ENCODE measurements at places on chromosomes 4 and X. TPM values are rescaled to one million over a fixed set of nuclear protein-coding genes. Genes with fewer than 3 reads are reported as not detected.

GRCh38 chr4:3128976-3129375 is 54.5 kb downstream of the HTT start:
- DNase-seq = no peak

- DNase-seq = no peak
These were observed 339.4 kb upstream of the ZCCHC13 start for GRCh38 chrX:73964579-73964978.

GRCh38 chr4:117429061-117429460 is 343.7 kb upstream of the TRAM1L1 start:
- no peak for DNase-seq

- DNase-seq = no peak
These were observed 40.5 kb upstream of the SLC2A9 start for GRCh38 chr4:10061650-10062415.

Gene TLR1
- total RNA-seq = 2.6 TPM

DNA sequence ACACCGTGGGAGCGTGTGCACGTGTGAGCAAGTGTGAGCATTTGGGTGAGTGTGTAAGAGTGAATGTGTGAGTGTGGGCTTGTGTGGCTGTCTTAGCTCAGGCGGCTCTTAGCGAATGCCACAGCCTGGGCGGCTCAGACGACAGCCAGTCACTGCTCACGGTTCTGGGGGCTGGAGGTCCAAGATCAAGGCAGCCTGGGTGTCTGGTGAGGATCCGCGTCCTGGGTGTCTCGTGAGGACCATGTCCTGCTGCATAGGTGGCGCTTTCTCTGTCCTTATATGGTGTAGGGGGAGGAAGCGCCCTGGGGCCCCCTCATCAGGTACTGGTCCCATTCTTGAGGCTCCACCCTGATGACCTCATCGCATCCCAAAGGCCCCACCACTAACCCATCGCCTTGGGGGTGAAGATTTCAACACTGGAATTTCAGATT is 4.5 kb downstream of the DOK7 start:
- DNase-seq = no peak

DNA sequence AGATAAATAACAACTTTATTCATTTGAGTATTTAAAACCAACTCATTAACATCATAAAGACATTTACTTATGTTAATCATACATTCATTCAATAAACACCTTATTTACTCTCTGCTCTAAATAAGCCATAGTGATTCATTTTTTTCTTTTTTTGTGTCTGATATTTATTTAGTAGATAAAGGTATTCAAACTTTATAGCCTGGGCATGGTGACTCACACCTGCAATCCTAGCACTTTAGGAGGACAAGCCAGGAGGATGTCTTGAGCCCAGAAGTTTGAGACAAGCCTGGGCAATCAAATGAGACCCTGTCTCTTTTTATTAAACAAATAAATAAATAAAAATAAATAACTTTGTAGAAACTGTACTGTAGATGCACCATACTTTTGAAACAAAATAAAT is 771.3 kb upstream of the PCDH7 start:
- DNase-seq = no peak

DNA sequence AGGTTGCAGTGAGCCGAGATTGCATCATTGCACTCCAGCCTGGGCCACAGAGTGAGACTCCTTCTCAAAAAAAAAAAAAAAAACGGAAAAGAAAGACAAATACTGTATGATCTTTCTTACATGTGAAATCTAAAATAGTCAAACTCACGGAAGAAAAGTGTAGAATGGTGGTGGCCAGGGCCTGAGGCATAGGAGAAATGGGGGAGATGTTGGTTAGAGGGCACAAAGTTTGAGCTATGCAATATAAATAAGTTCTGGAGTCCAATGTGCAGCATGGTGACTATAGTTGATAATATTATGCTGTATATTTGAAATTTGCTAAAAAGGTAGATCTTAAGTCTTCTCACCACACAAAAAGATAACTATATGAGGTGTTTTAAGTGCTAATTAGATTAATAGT is 1.3 kb upstream of the FGA start:
- no peak for DNase-seq

- DNase-seq = no peak
These were observed 2.6 kb upstream of the SHOX start for GRCh38 chrX:627995-628394.

Gene DDX53
- not detected for total RNA-seq

- no peak for DNase-seq
These were observed 408.6 kb downstream of the ADAM29 start for GRCh38 chr4:175326796-175327195.

DNA sequence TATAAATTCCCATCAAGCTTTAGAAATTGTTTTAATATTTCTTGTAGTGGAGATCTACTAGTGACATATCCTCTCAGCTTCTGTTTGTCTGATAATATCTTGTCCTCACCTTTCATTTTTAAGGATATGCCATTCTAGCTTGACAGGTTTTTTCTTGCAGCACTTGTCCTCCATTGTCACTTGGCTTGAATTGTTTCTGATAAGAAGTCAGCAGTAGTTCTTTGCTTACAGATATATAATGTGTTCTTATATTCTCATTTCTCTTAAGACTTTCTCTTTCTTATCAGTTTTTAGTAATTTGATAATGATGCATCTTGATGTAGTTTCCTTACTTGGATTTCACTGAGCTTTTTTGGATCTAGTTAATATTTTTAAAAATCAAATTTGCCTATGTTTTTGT is 120.6 kb upstream of the NUDT6 start:
- DNase-seq = no peak

- DNase-seq = peak; percentile 73
These were observed 92.8 kb upstream of the CCDC160 start for GRCh38 chrX:134144231-134144630.

- no peak for DNase-seq
These were observed 39.6 kb downstream of the DKK2 start for GRCh38 chr4:106996490-106996889.

DNA sequence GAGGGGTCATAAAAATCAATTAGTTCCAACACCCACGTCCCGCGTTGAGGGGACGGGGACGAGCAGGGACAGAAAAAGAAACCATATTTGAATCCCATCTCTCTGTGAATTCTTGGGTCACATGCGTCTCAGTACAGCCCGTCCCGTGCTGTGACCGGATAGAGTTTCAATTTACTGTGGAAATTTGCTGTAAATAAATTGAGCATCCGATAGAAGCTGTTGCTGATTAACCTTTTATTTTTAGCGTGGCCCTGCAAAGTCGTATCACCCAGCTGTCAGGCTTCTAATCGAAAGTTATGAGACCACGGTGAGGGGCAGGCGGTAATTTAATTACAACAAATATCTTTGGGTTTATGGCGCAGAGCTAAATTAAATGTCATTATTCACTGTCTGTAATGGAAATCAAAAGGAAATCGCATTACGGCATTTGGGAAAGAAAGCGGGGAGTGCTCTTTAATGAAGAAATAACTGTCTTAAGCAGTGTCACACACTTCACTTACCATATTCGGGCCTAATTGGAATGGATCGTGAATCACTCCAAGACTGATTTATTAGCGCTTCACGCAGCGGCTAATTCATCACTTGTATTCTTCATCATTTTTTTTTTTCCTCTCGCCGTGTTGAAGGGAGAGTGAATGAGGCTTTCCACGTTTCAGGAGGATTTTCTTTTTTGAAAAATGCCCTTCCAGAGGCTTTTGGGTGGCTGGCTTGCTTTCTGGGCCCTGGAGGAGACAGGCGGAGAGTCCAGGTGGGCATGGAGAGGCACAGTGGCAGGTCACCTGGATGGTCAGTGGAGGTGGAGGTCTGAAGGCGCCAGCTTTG is 7.3 kb downstream of the SHOX start:
- DNase-seq = no peak

DNA sequence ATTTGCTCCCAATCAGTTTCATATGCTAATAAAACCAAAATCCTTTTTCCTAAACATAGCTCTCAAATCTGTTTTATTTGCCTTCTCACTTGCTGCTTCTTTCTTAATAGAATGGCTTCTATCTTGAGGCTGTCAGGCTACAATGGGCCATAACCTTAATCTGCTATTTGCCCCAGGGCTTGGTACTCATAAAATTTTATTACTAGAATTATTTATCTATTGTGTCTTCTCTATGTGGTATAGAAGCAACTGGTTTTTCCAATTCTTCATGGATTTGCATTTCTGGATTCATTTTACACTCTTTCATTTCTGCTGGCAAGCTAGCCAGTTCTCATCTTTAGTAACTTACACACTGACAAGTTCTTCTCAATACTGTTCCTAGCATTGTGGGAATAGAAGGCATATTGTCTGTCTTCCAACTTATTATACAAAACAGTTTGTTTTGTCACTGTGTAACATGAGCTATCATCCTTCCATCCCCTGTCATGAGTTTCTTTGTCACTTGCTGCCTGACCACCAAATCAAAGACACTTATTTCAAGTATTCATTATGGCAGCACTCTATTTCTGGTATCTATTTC is 96.6 kb upstream of the KCNIP4 start:
- DNase-seq = no peak

DNA sequence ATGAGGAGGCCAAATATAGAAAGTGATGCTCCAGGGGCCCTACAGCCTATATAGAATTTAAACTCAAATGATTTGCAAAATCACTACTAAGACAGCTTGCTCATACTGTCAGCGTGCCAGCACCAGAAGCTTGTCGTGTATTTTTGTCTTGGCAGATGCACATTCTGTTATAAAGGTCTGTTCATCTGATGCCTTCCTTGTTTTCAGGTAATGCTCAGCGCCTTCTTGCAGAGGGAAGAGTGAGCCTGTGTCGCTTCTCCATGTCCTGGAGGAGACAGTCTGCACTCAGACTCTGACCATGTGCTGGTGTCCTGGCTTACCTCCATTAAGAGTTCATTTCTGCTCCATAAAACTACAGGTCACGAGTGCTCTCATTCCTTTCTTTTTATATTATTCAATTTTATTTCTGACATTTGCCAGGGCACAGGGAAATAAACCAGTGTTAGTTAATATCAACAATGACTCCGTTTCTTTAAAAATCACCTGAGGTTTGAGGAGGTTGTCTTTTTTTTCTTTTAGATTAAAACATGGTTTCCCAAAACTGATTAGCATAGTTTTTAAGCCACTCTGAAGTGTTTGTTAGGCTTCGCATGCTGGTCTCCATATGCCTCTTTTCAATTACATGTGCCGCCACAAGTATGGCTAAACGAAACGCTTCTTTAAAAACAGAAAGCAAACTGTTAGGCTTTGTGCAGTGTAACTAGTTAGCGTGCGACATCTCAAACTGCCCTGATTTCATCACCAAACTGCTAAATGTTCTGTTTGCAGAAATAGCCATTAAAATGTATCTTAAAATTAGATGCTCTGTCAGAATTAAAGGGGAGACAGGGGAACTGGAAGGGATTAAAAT is 215.2 kb upstream of the GK2 start:
- no peak for DNase-seq

DNA sequence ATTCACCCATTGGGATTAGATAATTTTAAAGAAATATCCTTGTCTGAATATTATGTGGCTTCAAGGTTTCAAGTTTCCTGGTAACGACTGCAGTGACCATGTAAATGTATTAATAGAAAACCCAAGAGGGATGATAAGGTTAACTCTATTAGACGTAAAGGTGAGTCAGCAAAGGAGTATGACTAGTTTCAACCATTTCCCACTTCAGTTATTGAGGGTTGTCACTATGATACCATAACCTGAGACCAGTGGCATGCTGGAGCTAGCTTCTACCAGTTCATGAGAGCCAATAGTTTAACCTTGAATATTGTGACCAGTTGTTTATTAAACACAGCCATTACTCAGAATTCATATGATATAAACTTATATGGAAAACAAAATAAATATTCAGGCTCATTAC is 270.1 kb downstream of the TMA16 start:
- no peak for DNase-seq

- DNase-seq = no peak
These were observed 3.9 kb downstream of the SPCS3 start for GRCh38 chr4:176323511-176324160.

DNA sequence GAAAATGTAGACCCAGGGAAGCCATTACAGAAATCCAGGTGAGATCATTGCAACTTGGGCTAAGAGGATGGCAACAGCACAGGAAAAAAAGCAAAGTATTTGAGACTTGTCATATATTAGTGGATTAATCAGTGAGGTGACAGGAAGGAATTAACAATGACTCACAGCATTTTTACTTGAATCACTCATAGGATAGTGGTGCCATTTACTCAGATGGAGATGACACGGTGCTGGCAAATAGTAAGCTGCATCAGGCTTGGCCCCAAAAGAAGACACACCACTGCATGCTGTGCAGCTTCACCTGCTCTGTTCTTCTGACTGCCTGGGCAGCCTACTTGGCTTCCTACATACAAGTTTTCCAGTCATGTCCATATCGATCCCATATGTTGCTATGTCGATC is 144.8 kb downstream of the FRYL start:
- no peak for DNase-seq

GRCh38 chr4:138634915-138635314 is 380.7 kb upstream of the NOCT start:
- DNase-seq = no peak

Gene SLC49A3
- 0.72 TPM for total RNA-seq

- DNase-seq = peak; percentile 61
These were observed 42.9 kb downstream of the AFF1 start for GRCh38 chr4:86977621-86978184.

DNA sequence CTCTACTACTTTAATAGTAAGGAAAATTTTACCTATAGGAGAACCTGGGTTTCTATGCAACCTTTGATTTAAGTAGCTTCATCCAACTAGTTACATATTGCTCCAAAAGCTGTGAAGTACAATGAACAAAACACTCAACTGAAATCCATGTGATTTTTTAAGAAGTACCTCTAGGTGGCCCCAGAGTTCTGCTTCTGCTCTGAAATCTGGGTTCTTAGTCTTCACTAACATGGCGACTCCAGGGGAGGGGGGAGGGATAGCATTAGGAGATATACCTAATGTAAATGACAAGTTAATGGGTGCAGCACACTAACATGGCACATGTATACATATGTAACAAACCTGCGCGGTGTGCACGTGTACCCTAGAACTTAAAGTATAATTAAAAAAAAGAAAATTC is 73.4 kb upstream of the MAGEB2 start:
- no peak for DNase-seq

Gene NUP62CL
- 1.1 TPM for total RNA-seq

Gene AVPR2
- not detected for total RNA-seq

Gene SETD7
- 19.6 TPM for total RNA-seq

DNA sequence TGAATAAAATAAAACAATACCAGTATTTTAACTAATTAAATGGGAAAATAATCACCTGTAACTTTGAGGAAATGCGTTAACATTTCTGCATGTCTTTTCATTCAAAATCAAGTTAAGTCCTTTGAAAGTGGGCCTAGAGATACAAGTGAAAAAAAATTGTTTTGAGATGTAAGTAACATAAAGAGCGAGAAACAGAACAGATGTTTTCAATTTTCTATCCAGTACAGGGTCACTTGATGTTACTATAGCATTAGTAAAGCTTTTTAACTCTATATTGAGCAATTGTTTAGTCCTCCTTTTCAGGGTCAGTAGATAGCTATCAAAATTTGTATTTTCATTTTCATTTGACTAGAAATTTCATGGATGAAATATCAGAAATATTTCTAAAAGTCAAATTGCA is 761.4 kb downstream of the CCSER1 start:
- DNase-seq = no peak

Gene RAB9B
- 0.17 TPM for total RNA-seq

- DNase-seq = no peak
These were observed 226.9 kb upstream of the HCCS start for GRCh38 chrX:10884246-10884645.

- DNase-seq = no peak
These were observed 8.6 kb upstream of the ENPEP start for GRCh38 chr4:110467400-110467799.

Gene ANOS1
- not detected for total RNA-seq

Measured in activated CD4-positive, alpha-beta T cell treated with anti-CD3 and anti-CD28 coated beads, Interleukin-2, amount 10 ng/mL, durations not matched to agents 24 days and 14 days (primary cell).